ENCODE measurements at places on chromosomes 5 and 9. TPM values are rescaled to one million over a fixed set of nuclear protein-coding genes. Genes with fewer than 3 reads are reported as not detected.
A peak's percentile ranks its signal among the peaks of the same experiment; 100 is the strongest.

DNA sequence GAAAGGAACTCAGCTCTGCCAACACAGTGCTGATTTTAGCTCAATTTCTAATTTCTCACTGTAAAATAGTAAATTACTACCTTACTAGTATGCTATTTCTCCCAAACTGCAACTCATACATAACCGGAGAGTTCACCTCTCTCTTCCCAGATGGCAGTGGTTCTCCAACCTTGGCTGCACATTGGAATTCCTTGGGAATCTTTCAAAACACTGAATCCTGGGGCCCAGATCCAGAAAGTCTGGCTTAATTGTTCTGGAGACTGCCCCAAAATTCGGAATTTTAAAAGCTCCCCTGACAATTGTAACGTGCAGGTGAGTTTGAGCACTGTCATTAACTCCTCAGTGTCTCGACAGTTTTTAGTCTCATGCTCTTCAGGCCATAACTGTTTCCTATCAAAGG lies 100.3 kb downstream of the SLC1A3 start:
- no peak for DNase-seq

DNA sequence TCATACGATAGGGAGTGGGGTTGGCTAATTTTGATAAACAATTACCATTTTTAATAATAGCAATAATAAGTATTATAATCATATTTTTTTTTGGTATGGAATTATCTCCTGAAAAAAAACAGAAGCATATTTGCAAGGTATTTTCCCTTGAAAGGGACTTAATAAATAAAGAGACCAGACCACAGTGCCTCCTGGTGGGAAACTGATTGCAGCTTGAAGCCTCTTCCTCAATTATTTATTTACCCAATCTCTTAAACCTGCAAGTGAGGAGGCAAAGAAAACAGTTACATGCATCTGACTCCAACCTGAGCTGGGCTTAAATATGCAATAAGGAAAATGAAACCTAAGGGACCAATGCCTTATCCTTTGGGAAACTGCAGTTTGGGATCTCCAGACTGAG lies 388.1 kb upstream of the ACO1 start:
- no peak for DNase-seq

DNA sequence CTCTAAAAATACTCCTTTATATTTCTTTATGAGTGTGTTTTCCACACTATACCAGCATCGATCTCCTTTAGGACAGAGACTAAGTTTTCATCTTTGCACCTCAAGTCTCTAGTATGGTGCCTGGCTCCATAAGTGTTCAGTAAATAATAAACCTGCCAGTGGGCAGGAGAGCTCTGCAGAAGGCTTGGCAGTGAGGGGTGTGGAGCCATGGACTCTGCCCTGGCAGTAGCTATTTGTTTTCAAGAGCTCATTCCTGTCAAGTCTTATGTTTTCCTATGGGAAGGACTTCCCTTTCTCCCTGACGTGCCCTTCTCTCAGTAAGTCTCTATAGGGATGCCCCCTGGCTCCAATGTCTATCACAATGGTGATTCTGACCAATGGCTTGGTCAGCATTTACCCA lies 252.2 kb downstream of the PIK3R1 start:
- DNase-seq: no peak

DNA sequence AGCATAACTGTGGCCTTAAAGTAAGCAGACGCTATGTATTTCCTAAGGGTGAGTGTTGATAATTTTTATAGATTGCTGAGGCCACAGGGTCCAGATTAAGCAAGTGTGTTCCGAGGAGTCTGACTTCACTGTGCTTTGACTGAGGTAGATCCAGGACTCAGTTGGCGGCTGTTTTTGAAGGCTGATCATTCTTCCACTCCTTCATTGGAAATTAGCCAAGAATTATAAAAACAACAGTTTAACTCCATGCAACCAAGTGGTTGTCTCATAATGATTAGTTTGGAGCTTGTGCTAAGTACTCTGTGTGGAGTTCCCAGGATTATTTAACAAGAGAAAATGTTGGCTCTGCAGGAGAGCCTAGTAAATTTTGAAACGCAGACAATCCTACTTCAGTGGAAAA lies 19.1 kb downstream of the IQGAP2 start:
- no peak for DNase-seq

DNA sequence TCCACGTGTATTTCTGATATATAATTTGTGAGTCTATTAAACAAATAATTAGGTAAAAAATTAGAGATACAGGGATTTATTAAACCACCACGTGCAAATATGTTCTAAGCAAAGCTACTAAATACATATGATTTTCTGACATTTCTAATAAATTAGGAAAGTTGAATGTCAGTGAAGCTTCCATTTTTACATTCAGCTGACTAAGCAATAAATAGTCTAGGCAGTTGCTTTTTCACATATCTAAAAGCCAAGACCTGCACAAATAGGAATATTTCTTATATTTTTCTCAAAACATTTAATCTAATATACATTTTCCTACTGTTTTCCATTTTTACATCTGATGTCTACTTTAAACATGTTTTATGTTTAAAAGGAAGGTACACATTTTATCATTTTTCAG lies 322.6 kb upstream of the EFNA5 start:
- no peak for DNase-seq

DNA sequence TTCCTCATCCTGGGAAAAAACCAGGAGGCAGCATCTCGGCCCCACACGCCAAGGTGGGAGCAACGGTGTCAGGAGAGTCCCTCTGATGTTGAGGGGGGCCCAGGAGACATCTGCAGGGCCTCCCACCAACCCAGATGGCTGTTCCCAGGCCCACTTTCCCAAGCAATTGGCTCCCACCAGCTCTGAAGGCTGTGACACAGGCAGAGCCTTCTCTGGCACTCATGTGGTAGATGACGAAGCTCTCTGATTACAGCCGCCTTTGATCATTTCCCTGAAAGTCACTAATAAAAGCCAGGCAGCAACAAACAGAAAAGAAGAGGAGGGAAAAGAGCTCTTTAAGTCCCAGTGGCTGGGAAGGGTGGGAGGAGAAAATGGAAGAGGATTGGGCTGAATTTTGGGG lies 226.5 kb downstream of the CDK5RAP2 start:
- DNase-seq: no peak

Gene PCDHA10
- total RNA-seq: 0.02 TPM

GRCh38 chr5:23026252-23027170 lies 173.4 kb upstream of the CDH12 start:
- DNase-seq: no peak

- peak; percentile 20 for DNase-seq
These were observed 170.0 kb upstream of the DAPK1 start for GRCh38 chr9:87327575-87328125.

DNA sequence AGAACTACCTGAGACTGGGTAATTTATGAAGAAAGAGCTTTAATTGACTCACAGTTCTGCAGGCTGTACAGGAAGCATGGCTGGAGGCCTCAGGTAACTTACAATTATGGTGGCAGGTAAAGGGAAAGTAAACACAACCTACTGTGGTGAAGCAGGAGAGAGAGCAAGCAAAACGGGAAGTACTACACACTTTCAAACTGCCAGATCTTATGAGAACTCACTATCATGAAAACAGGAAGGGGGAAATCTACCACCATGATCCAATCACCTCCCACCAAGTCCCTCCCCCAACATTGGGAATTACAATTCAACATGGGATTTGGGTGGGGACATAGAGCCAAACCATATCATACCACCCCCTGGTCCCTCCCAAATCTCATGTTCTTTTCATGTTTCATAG lies 58.7 kb upstream of the GPR151 start:
- no peak for DNase-seq

GRCh38 chr9:124696101-124696500 lies 75.0 kb downstream of the NR6A1 start:
- peak; percentile 47 for DNase-seq

Gene CDK5RAP2
- 42.9 TPM for total RNA-seq

- DNase-seq: no peak
These were observed 34.5 kb upstream of the GLIS3 start for GRCh38 chr9:4334410-4334813.

- peak; percentile 33 for DNase-seq
These were observed 118.2 kb downstream of the SEC61B start for GRCh38 chr9:99340281-99340680.

Gene NR4A3
- 0.02 TPM for total RNA-seq

Gene VCP
- total RNA-seq: 386 TPM

DNA sequence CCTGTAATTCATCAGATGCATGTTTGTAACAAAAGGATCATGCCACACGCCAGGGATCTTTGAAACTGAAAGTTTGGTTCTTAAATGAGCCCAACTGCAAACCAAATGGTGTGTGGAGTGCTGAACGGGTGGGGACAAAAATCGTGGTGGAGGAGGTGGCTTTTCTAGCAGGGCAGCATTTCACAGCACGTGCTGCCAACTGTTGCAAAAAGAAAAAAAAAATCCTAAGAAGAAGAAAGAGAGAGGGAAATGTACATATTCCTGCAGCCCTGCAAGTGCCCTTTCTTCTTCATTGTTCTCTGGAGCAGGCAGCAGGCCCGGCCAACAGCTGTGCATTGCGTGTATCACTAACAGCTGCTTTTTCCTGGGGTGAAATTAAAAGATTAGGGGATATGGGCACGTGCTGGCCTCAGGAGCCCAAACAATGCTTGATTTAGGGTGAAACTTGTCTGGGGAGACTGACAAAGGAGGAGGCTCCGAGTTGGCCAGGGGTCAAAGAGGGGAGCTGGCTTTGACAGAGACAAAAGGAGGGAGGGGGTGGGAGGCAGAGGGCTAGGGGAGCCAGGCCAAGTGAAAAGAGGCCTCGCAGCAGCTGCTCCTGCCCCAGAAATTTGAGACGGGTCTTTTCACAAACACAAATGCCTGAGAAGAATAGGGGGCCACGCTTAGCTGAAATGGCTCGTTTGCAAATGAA lies 73.0 kb downstream of the GADD45G start:
- DNase-seq: no peak

GRCh38 chr5:73591102-73591695 lies 25.7 kb downstream of the UTP15 start:
- DNase-seq: peak; percentile 88

DNA sequence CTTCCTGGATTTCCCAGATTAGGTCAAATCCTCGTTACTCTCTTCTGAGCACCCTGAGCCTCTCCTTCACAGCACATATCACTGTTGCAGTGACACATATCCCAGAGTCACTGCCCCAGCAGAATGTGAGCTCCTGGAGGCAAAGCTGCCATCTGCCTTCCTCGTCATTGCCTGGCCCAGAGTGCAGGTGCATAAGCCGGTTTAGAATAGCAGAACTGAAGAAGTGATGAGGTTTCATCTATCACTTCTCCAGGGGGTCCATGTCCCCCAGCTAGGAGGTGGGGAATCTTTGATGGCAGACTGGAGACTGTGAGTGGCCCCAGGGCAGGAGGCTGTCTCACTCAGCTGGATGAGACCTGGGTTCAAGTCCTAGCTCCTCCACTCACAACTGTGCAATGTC lies 25.8 kb downstream of the NIPAL4 start:
- no peak for DNase-seq

- DNase-seq: no peak
These were observed 148.4 kb downstream of the TENT4A start for GRCh38 chr5:6861667-6862066.

DNA sequence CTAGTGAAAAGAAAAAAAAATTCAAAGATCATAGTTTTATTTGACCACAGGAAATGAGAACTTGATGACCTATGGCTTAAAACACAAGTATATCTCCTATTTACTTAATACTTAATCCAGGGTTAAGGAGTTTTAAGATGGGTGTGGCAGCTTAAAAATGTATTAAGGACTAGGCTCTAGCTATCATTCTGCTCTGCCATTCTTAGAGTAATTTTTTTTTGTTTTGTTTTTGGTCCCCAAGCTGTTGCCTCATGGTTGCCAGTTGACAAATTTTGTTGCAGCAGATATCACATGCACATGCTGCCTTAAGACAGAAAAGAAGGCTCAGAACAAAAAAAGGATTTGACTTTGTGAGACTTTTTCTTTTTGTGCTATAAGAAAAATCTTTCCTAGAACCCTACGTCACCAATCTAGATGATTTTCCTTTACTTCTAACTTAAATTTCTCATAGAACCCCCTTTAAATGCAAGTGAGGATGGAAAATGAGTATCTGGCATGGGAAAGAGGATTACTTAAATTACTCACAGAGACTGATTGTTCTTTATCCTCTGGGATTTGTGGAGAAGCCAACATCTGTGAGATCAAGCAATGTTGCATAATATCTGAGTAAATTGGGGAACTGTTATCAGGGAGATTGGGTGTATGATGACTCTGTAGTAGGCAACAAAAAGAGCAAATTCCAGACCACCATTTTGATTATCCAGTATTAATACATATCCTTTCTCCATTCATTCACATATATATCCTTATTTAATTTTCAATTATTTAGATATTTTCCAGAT lies 364.7 kb upstream of the CD180 start:
- DNase-seq: no peak

GRCh38 chr5:98905857-98906688 lies 22.7 kb downstream of the CHD1 start:
- DNase-seq: peak; percentile 55

Measured in A172 (cell line).